ENCODE measurements at places on chromosomes 12 and 14.

DNA sequence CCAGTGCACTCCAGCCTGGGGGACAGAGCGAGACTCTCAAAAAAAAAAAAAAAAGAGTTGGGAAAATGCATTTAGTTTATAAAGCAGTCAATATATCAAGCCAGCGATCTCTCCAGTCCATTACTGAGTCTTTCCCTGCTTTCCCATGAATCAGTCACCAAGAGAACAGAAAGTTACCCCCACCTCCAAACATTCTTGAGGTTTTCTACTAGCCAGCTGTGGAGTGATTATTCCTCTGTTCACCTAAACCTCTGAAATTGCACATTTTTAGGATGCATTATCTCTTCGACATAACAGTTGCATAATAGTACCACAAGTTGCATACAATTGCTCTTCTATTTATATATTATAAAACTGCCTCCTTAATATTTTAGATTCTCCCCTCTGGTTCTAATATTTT lies 134.8 kb upstream of the DIO3 start:
- DNase-seq: no peak

- no peak for DNase-seq
Measured at GRCh38 chr14:105120056-105120455, 48.5 kb downstream of the JAG2 start.

DNA sequence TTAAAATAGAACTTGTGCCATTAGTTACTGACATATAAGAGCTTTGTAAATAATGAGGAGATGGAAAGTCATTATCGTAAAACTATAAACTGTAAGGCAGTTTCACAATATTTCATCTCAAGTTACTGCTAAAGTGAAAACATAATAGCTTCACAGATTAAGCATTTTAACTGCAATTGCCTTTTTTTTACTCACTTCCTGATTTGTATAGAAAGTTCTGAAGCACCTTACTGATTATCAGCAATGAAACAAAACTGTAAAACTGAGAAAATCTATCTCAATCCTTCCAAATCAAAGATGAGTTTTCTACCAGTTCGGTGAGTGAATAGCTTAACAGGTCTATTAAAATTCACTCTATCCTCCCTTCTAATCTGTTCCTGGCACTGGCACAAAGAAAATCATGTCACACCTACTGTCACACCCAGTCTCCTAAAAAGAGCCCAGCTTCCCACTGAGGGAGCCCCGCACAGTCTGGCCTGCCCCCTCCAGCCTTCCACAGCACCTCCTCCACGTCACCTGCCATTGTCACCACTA lies 161.4 kb upstream of the ABCD2 start:
- DNase-seq: no peak

- no peak for DNase-seq
Measured at GRCh38 chr14:101559624-101560533, 1.4 kb upstream of the DIO3 start.

DNA sequence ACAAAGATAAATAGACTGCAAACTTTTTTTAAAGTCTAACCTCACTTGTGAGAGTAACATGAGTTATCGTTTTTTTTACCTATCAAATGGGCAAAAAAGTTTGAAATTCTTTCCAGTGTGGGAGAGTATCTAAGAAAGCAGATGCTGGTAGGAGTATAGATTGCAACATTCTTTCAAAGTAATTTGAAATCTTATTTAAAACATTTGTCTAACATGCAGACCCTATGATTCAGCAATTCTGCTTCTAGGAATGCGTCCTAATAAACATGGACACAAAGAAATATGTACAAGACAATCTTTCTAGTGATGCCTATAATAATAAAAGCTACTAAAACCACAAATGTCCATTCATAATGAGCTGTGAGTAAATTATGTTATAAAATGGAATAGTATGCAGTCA lies 110.4 kb upstream of the TMCC3 start:
- no peak for DNase-seq

- no peak for DNase-seq
Measured at GRCh38 chr12:26809611-26810285, 23.2 kb downstream of the ITPR2 start.

Measured in NCI-H1694 (cell line).